Central memory CD4-positive, alpha-beta T cell (primary cell): ENCODE measurements at places on chromosomes 2 and 18.

- no peak for DNase-seq
Observed at GRCh38 chr2:218344090-218344754, 12.4 kb upstream of the CATIP start.

- DNase-seq = no peak
Observed at GRCh38 chr2:237929979-237930378, 36.8 kb upstream of the UBE2F start.

GRCh38 chr2:153819074-153819473 lies 52.6 kb upstream of the GALNT13 start:
- DNase-seq = no peak

- no peak for DNase-seq
Observed at GRCh38 chr2:45820048-45820447, 168.6 kb downstream of the PRKCE start.

- peak; percentile 12 for DNase-seq
Observed at GRCh38 chr2:226984750-226985582, 149.1 kb downstream of the RHBDD1 start.

DNA sequence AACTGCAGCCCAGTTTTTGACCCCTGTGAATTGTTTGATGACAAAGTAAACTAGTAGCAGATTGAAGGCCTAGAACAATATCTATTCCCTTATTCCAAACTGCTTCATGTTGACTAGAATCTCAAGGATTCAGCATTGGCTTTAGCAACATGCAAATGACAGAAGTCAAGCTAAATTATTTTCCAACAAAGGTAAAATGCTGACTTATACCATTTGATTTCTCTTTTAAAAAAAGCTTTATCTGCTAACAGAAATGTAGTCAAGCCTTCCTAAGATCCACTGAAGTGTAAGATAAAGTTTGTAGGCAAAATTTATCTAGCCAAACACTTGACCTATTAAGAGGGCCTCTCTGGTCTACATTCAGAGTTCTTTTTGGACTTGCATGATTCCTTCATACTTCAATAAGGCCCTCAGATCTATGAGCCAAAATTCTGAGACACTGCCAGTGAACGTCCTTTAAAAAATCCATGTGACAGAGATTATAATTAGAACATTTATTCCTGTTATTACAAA lies 9.5 kb upstream of the CYBRD1 start:
- DNase-seq = no peak

- no peak for DNase-seq
Observed at GRCh38 chr2:173684896-173685459, 280.2 kb downstream of the SP3 start.

- no peak for DNase-seq
Observed at GRCh38 chr18:1014951-1015624, 110.4 kb downstream of the ADCYAP1 start.

DNA sequence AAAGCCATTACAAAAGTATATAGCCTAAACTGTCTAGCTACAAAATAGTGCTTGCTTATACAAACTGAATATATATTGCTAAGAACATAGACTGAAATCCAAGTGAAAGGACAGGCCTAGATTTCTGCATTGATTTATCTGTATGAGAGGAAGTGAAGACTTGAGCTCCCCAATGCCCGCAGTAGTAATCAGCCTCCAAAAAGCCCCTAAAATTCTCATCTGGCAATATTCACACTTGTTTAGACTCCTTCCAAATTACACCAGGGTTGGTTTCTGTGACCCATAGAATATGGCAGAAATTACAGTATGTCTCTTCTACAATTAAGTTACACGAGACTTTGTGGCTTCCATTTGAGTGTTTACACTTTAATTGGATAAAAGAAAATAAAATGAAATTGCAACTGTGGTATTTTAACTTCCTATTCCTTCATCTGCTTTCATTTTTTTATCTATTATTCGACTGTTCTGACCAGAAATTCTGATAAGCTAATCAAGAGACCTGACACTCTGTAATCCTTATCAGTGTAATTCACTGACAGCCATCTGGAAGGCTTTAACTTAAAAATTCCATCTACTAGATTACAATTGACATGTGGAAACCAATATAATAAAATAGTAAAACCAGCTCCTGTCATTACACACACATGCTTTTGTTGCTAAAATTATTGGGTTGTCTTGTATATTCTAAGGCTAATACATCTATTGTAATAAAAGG lies 21.1 kb downstream of the ABCB11 start:
- no peak for DNase-seq

DNA sequence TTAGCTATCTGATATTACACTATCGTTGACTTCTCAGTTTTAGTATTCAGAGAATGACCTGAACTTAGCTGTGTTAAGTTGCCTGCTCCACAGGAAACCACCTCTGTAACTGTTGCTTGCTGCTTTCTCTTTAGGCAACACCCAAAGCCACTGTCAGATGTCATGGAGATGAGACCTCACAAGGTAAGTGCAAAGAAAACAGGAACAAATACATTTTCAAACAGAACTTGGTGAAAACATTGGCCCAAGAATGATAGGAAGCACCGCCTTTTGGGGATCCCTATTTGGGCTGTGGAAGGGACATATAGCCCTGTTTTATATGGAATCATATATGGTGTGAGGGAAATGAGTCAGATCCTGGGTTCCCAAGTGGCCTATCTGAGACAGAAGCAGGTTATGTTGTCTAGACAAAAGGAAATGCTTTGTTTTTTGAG lies 143.4 kb downstream of the UBE2E3 start:
- peak; percentile 84 for DNase-seq

GRCh38 chr2:132559326-132559725 lies 110.7 kb downstream of the LYPD1 start:
- DNase-seq = no peak

GRCh38 chr2:60862642-60863041 lies 18.7 kb upstream of the REL start:
- DNase-seq = no peak

DNA sequence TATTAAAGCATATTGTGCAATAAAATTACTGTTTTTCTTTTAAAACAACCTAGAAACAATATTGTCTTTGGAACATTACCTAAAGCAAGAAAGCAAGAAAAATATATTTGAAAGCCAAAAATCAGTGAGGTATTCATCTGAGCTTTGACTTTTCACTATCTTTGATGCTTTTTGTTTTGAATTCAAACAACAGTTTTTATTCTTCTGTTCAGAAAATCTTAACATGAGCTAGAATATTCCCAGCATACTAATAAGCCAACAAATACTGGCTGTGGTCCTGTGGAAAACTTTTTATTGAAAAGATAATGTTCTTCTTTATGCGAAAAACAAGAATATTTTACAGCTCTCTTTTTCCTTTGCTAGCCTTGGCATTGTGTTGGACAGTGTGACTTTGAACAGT lies 19.8 kb downstream of the FAM171B start:
- no peak for DNase-seq

DNA sequence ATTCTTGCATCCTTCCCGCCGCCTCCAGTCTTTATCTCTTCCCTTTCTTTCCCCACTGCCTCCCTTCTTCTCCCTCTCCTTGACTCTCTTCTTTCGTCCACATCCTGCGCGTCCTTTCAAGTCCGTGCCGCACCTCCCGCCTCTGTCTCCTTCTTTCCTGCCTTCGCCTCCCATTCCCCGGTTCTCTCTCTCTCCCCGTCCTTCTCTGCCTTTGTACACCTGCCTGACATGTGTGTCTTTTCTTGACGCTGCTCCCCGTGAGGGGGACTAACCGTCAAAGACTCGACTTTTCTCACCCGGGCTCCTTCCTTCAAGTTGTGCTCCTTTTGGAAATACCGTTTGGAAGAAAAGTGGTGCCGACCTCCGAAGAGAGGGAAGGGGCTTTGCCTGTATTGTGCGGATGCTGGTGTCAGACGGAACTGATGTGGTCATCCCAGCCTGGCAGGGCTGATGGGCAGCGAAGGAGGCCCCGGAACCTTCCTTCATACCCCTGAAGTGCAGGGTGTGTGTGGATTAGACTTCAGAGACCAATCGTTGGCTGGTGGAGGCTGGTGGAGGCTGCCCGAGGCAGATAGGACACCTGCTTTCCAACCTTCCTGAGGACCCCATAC lies 879 bp downstream of the TMEM178A start:
- no peak for DNase-seq

DNA sequence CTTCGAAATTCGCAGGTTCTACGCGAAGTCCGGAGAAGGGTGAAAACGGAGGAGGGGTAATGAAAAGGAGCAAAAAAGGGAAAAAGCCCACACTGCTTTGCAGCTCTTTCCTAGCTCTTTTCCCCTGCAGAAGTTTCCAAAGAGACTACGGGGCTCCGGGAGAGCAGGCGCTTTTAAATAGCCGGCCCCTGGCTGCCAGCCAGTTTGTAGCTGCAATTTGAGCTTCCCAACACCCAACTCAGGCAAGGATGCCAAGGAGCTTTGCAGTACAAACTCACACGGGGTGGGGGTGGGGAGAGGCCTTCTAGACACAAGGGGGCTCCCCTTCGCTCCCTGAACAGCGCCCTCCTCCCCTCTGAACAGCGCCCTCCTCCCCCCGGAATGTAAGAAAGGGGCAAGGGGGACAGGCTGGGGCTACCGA lies at the start of gene IGFBP5:
IGFBP5 (minus strand) TSS at position 149 of the 421 bp plus-strand sequence. CDS start 774 bp downstream, outside the sequence.
- no peak for DNase-seq

DNA sequence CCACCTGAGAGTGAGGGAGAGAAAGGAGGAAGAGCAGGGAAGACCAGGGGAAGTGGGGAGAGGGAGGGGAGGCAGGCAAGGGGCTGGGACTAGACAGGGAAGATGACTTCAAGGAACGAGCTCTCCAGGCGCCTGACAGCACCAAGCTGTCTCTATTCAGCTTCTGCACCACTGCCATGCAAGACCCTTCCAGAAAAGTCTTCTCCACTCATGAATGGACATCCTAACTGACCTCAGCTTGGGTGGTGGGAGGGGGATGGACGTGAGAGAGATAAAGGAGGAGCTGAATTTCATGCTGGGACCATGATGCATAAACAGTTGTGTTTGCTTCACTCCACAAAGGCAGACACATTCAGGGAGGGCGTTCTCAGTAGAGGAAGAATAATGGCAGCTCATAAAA lies 206.4 kb upstream of the ARL4C start:
- no peak for DNase-seq

DNA sequence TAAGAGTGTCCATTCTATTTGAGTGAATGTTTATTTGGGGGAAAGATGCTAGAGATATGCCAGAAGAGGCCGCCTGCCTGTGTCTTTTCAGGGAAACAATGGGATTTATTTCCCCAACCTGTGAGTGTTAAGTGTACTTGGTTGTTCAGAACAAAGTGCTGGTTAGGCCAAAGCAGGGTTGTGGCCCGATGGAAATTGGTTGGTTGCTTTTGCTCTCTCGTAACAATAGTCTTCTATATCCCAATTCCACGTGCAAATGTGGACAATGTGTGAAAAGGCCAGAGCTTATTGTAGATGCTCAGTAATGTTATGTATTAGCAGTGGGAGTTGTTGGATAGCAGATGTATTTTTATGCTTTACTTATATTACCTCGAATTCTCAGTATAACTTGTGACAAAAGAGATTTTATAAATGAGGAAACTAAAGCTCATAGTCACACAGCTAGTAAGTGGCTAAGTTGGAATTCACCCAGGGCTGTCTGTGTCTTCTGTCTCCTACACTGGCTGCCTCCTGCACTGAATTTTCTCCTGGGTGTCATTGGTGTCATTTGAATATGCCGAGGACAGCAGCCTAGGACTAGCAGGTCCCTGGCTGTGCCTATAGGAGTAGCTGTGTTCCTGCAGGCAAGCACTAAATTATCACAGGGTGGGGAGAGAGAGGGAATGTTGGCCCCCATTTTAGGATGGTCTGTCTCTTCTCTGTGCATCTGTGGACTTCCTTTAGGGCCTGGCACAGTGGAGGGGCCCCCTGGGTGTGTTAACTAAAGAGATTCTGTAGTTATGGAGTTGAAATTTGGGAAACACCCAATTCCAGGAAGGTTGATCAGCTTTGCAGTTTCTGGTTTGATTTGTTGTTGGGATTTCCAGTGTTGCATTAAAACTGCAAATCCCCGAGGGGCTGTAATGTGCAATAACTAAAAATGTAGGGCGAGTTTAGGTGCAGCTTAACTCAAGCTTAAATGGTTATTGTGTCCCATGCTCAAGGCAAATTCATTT lies 21.6 kb downstream of the GPD2 start:
- no peak for DNase-seq

GRCh38 chr18:79912994-79913831 lies 38.2 kb downstream of the SLC66A2 start:
- DNase-seq = no peak

- no peak for DNase-seq
Observed at GRCh38 chr2:45011121-45011520, 1.9 kb upstream of the SIX2 start.

DNA sequence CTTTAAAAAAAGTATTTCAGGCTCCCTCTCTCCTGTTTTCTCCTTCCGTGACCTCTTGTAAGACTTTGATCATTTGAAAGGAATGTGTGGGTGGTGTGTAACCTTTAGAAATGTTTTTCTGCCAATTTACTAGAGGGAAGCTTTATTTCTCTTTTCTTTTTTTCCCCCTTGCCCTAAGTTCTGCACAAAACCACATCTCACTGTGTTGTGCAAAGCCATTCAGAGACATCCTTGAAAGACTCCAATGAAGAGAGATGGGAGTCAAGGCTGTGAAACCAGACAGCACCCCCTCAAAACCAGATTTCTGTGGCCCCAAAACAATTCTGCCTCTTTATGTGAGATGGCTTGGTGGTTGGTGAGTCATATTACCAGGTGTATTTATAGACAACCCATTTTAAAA lies 184.6 kb upstream of the ERBB4 start:
- DNase-seq = no peak

DNA sequence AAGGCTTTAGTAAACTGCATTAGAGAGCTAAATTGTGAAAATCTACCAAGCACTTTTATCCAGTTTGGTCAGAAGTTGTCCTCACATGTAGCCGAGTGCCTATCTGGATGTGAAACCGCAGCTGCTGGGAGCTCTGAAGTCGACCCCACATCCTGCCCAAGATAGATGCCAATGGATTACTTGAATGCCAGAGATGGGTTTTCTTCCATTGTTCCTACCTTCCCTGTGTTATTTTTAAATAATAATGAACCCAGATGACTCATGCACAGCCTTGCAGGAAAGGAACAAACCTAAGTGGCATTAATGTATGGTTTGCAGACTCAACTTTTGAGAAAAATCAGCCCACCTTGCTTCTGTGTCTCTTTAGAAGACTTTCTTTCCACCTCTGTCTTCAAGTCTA lies 408.5 kb downstream of the FBXO15 start:
- DNase-seq = no peak

GRCh38 chr2:107313316-107313715 lies 427.3 kb upstream of the ST6GAL2 start:
- DNase-seq = no peak

GRCh38 chr2:45233301-45233700 lies 224.0 kb upstream of the SIX2 start:
- no peak for DNase-seq
